ENCODE measurements at places on chromosomes 1 and 21.

DNA sequence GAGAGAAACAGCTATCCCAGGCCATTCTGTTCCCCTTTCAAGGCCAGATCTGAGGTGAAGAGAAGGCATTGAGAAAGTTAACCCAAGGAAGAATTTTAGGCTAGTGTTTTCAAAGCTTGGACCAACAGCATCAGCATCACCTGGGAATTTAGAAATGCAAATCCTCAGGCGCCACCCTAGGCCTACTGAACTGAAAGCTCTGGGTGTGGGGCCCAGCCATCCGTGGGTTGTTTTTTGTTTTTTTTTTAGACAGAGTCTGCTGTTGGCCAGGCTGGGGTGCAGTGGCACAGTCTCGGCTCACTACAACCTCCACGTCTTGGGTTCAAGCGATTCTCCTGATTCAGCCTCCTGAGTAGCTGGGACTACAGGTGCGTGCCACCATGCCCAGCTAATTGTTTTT lies 98.6 kb downstream of the RNF220 start:
- no peak for DNase-seq

DNA sequence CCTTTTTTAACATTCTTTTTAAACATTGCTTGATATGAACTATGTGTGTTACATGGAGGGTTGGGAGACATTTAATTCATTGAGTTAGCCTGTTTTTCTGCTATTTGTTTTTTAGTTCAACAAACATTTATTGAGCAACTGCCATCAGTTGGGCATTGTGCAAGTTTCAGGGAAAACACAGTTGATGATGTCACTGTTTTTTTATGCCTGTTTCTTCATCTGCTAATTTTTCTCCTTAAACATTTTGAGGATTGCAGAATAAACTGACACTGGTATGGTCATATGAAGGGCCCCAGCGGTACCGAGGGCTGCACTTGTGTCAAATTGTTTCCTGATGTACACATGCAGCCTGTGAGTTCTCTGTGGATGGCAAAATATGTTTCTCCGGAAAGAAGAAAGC lies 253.0 kb downstream of the FGGY start:
- DNase-seq: no peak

- peak; percentile 85 for DNase-seq
Observed at GRCh38 chr1:15684468-15685291, 560 bp downstream of the PLEKHM2 start.

GRCh38 chr1:2610036-2610959 lies 22.5 kb downstream of the MMEL1 start:
- DNase-seq: no peak

DNA sequence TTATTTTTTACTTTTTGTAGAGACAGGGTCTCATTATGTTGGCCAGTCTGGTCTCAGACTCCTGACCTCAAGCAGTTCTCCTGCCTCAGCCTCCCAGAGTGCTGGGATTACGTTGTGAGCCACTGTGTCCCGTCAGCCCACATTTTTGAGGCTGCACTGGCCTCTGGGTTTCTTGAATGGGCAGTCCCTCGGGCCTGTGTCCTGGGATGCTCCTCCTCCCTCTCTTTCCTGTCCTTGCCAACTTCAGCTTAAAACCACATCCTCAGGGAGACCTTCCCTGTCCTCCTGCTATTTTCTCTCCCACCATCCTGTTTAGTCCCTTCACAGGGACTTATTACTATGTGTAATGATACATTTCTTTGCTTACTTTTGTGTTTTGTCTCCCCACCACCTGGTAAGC lies 31.4 kb upstream of the LYST start:
- no peak for DNase-seq

GRCh38 chr1:6171548-6172124 lies 8.5 kb downstream of the CHD5 start:
- DNase-seq: no peak

DNA sequence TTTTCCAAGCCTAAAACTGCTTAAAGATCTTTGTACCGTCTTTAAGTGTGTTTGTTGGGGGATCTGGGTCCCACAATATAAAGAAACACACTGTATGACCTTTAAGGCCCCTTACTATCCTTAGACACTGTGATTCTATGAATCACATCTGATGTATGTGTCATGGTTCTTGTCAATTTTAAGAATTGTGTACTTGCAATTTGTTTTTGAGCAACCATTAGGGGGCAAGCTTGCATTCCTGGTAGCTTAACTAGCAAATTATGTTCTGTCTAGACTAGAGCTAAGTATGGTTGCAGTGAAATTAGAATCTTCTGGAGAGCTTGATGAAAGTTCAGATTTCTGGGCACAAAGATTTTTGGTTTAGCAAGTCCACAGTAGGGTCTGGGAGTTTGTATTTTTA lies 219.5 kb downstream of the TPR start:
- DNase-seq: no peak

- DNase-seq: peak; percentile 42
Observed at GRCh38 chr1:24864370-24864777, 65.7 kb downstream of the RUNX3 start.

- DNase-seq: no peak
Observed at GRCh38 chr1:27643600-27644368, 8.8 kb upstream of the FGR start.

GRCh38 chr1:19410393-19410792 lies 74.9 kb downstream of the CAPZB start:
- DNase-seq: no peak

DNA sequence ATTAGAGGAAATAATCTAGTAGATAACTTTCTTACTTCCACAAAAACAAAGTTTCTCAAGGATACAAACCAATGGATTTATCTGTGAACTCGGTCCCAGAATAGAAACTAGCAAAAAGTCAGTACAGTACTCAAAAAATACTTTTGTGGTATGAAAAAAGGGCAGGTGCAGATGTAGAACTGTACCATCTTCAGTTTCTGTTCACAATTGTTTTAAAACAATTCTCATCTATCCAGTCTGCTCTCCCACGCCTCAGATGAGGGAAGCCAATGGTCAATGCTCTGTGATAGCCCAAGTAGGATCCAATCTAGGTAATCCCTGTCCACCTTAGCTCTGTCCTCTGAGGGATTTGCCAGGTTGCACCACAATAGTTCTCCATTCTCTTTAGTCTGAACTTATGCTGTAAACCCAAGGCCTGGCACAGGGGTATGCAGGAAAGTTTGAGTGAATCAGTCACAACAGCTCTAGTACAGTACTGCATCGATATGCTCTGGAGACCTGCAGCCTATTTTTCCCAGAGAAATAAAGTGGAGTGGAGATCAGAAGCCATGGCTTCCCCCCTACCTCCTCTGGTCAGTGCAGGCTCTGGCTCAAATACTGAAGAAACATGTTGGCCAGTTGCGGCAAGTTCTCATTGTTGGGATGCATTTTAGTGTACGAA lies 1.4 kb downstream of the KTI12 start:
- no peak for DNase-seq

GRCh38 chr1:42950116-42950481 lies 8.6 kb downstream of the SLC2A1 start:
- DNase-seq: no peak

- no peak for DNase-seq
Observed at GRCh38 chr21:31872452-31873274, at the start of gene HUNK. Gene HUNK, plus strand, starts transcription at chr21:31873020. Its CDS starts 655 bp downstream, at chr21:31873675.

DNA sequence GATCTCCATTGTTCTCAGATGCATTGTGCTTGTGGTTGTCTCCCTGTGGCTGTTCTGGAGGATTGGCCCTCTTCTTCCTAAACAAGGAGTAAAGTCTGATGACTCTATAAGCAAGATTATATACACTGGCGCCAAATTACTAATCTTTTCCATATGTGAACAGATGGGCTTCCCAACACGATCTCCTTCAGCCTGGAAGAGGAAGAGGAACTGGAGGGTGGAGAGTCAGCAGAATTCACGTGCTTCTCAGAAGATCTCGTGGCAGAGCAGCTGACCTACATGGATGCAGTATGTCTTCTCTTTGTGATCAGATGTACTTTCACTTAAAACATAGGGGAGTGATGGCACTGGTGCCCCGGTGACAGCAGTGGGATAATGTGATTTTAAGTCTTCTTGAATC lies 78.7 kb downstream of the RGL1 start:
- no peak for DNase-seq

DNA sequence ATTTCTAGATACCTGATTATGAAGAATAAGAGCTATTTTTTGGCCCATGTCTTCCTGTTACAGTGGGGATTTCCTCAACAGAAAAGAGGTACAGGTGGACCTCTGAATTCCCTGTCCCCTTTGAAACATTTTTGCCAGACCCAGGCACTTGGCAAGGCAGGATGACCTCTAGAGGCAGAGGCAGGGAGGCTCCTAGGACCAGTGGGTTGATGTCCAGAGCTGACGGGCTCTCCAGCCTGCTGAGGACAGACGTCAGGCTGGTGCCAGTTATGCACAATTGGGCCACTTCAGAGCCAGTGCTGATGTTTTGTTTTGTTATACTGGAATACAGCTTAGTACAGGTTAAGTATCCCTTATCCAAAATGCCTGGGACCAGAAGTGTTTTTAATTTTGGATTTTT lies 18.5 kb upstream of the A3GALT2 start:
- no peak for DNase-seq

DNA sequence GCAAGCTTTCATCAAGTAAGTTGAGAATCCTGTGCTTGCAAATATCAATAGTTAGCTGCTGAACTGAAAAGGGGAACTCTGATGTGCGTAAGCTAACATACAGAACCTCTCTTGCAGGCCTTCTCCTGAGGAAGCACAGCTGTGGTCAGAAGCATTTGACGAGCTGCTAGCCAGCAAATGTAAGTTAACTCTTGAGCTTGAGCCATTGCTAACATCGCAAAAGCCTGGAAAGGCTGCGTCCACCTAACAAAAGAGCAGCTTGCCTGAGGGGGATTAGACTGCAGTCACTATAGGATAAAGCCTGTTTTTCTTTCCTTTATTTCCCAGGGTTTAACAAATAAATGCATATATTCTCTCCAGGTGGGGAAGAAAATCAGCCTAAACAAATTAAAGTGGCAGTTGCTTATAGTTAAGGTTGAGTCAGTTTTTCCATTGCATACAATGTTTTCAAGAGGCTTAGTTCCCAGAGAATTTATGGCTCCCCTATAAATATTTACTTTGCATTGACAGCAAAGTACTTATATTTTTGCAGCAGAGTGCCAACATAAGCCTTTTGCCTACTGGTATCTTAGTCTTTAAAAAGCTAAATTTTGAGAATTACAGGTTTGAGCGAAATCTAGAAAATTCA lies 1.5 kb downstream of the RGS2 start:
- no peak for DNase-seq
